Frontal cortex (tissue), 4 donors: ENCODE measurements at places on chromosomes 12 and 14.

DNA sequence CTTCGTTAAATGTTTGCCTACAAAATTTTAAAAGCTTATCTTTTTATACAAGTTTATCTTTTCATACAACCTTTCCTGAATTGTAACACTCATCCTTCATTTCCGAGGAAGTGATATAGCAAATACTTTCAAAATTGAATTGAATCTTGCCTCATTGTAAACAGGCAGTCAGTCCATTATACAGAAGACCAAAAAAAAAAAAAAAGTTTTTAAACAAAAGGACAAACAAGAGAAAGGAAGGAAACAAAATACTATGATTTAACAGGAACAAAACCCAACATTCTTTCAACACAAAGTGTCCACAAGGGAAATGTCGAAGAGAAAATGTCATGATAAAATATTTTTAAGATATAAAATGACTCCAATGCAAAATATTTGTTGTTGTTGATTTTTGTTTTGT is 8.5 kb downstream of the ATF7 start:
- no peak for DNase-seq

DNA sequence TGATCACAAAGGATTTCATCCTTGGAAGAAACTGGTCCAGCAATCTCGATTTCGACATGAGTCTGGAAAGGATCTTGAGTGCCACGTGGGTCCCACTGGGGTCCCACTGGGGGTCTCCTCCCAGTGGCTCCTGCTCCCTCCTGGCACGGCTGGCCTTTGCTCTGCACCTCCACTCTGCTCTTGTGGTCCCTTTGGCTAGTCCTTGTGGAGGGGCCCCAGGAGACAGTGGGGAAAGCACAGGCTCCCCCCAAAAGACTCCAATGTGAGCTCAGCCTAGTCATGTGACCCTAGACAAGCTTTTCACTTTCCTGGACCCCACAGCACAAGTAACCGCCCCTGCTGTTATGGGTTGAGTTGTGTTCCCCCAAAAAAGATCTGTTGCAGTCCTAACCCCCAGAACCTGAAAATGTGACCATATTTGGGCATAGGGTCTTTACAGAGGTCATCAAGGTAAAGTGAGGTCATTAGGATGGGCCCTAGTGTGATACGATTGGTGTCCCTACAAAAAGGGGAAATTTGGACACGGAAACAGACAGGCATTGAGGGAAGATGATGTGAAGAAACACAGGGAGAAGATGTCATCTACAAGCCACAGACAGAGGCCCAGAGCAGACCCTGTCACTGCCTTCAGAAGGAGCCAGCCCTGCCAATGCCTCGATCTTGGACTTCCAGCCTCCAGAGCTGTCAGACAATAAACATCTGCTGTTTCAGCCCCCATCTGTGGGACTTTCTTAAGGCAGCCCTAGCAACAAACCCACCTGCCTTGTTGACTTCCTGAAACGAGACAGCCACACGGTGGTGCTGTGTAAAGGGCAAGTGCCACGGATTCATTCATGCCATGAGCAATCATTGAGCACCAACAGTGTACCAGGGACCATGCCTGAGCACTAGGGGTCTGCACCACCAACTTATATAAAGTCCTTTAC is 23.8 kb upstream of the PPP2R5C start:
- no peak for DNase-seq

DNA sequence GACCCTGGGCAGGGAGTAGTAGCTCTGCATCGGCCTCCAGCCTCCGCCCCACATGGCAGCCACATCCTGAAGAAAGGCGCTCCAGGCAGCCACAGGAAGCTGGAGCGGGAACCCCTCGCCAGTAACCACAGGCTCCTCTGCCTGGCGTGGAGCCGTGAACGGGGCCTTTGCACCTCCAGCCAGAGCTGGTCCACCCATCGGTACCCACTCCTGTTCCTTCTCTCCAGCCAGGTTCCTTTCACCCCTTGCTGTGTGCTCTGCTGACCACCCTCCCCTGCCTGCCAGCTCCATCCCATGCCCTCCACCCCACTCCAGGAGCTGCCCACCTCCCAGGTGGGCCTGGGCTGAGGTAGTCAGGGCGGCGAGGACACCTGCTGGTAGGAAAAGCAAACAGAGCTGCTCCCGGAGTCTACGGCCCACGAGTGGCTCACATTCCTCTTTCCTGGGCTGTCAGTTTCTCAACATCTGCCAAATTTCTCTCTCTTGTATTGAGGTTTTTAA is 2.7 kb downstream of the TGFB3 start:
- DNase-seq = no peak

GRCh38 chr12:122917507-122918121 is 21.7 kb upstream of the VPS37B start:
- DNase-seq = no peak

GRCh38 chr12:53563452-53564028 is 56.3 kb upstream of the NPFF start:
- DNase-seq = no peak

GRCh38 chr12:27785882-27786570 is 6.0 kb upstream of the MANSC4 start:
- no peak for DNase-seq

- DNase-seq = no peak
These were observed 153.6 kb upstream of the PLEKHA5 start for GRCh38 chr12:18975933-18976332.

- no peak for DNase-seq
These were observed 3.2 kb downstream of the C14orf132 start for GRCh38 chr14:96042248-96042930.

DNA sequence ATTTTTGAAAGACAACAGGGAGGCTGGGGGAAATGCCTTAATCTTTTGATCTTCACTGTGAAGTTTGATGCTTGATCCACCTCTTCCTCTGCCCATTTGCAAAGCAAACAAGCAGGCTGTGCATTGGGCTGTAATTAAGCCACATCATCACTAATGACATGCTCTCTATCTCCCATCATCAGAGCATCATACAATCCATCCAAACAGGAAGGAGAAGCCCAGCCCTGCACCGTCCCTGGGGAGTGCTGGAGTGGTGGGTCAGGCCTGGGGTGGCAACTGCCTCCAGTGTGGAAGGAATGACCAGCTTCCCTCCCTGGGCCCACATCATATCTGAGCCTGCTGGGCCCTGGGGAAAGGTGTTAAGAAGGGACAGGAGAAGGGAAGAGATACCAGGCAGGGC is 6.9 kb upstream of the KRT74 start:
- DNase-seq = no peak

DNA sequence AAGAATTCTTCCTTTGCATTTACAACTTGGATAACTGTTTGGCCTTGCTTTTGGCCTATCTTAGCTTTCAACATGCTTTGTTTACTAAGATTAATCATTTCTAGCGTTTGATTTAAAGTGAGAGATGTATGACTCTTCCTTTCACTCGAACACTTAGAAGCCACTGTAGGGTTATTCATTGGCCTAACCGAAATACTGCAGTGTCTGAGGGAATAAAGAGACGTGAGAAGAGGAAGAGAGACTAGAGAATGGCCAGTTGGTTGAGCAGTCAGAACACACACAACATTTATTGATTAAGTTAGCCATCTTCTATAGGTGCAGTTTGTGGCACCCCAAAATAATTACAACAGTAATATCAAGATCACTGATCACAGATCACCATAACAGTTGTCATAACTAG is 62.3 kb upstream of the CCDC175 start:
- DNase-seq = no peak

DNA sequence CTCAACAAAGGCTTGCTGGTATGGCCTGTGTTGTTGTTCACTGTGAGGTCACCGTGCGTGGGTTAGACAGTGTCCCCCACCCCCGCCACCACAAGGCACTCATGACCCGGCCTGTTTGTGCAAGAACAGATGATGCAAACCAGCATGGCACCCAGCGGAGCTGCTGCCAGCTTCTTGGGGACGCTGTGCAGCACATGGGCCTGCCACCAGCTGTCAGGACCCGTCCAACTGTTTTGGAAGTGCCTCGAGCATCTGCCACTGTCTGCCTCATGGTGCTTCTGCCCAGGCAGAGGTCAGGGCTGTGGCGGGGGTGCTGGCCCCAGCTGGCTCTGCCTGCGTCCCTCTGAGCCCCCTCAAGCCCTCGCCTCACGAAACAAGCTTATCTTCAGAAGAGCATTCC is 1.5 kb downstream of the ASB2 start:
- DNase-seq = no peak

DNA sequence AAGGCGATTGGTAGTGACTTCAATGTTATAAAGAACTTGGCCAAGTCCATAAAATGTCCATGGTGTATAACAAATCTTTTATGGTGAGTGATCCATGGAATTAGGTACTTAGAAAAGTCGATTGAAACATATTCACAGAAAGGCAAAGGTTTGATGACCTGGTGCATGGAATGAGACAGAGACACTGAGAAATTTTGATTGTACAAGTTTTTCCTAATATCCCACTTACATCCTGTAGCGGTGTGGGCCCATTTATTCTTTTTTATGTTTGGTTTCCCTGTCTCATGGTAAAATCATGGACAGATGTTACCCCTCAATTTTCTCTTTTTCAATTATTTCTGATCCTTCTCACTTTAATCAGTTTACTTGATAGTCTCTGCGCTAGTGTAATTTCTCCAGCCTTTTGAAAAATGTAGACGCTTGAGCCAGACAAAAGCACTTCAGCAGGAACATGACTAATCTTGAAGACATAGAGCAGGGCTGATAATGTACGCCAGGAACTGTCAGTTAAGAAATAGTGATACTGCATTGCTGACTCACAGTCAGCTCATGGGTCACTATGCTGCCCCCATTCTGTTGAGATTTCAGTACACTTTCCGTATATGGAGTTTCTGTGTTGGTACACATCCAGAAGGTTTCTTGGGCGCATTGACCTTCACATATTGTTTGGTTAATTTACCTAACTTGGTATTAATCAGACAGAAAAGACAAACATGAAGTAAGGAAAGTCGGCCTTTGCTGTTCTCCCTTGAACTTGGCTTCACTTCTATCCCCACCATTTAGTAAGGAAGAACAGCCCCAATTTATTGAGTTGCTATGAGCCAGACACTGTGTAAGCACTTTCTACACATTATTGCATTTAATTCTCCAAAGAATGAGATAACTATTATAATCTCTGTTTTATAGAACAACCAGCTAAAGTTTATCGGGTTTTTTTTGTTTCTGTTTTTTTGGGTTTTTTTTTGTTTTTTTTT is 841.7 kb downstream of the DIO2 start:
- no peak for DNase-seq

DNA sequence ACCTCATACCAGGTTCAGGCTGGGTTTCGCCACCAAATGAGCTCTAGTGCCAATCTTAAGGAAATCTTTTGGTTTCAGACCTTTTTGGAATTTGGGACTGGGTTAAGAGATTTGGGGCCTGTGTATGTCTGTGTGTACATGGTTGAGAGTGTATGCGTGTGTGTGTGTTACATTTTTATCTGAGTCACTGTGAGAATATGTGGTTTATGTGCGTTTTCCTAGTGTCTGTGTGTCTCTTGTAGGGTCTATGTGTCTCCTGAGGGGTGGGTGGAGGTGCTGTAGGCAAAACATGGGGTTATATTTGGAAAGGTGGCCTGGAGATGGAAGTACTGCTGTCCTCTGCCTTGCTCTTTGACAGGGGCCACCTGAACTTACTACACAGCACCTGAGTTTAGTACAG is 17.9 kb downstream of the C12orf43 start:
- no peak for DNase-seq

GRCh38 chr14:90344331-90345238 is 12.8 kb upstream of the NRDE2 start:
- DNase-seq = no peak

DNA sequence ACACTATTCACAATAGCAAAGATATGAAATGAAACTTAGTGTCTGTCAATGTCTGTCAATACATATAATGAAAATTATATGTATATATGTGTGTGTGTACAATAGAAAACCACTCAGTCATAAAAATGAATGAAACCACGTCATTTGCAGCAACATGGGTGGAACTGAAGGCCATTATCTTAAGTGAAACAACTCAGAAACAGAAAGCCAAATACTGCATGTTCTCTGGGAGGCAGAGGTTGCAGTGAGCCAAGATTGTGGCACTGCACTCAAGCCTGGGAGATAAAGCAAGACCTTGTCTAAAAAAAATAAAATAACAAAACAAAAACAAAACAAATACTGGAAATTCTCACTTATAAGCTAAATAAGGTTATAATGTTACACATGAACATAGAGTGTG is 16.7 kb upstream of the E2F7 start:
- DNase-seq = no peak

- no peak for DNase-seq
These were observed 103.0 kb downstream of the RIMBP2 start for GRCh38 chr12:130613131-130613530.

DNA sequence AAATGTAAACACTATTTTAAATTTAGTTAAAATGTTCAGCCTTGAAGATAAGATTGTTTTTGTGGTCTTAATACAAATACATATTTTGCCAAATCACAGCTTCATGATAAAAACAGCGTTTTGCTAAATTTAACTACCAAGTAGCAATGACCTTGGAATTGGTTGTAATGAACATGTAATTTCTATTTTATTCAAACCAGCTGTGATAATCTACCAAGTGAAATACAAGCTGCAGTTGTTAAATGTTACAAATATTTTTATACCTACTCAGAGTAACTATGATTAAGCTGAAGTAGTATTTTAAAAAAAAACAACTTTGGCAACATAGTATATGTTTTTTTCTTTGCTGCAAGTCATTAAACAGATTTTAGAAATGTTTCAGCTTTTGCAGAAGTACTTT is 96.2 kb downstream of the CPSF2 start:
- no peak for DNase-seq

GRCh38 chr12:12636641-12637040 is 25.0 kb downstream of the CREBL2 start:
- no peak for DNase-seq
